Renal pelvis (tissue), 12 donors: ENCODE measurements at places on chromosomes 1 and 21. TPM values are rescaled to one million over a fixed set of nuclear protein-coding genes. Genes with fewer than 3 reads are reported as not detected.

SEMA4A gene
- polyA plus RNA-seq = 27.5 TPM

CACNA1S gene
- polyA plus RNA-seq = 0.51 TPM

C1orf115 gene
- polyA plus RNA-seq = 28.3 TPM

GRCh38 chr1:183568176-183569021, 21.9 kb downstream of the NCF2 start:
- no peak for DNase-seq

- DNase-seq = no peak
These were observed 15.2 kb upstream of the PDIK1L start for GRCh38 chr1:26096471-26096870.
